ENCODE measurements at places on chromosomes 5 and 9.
A peak's percentile ranks its signal among the peaks of the same experiment; 100 is the strongest.

- DNase-seq, result no peak
Measured at GRCh38 chr9:117063721-117064471, 351.0 kb downstream of the ASTN2 start.

GRCh38 chr9:102506406-102506805 is 488.7 kb upstream of the CYLC2 start:
- no peak for DNase-seq

DNA sequence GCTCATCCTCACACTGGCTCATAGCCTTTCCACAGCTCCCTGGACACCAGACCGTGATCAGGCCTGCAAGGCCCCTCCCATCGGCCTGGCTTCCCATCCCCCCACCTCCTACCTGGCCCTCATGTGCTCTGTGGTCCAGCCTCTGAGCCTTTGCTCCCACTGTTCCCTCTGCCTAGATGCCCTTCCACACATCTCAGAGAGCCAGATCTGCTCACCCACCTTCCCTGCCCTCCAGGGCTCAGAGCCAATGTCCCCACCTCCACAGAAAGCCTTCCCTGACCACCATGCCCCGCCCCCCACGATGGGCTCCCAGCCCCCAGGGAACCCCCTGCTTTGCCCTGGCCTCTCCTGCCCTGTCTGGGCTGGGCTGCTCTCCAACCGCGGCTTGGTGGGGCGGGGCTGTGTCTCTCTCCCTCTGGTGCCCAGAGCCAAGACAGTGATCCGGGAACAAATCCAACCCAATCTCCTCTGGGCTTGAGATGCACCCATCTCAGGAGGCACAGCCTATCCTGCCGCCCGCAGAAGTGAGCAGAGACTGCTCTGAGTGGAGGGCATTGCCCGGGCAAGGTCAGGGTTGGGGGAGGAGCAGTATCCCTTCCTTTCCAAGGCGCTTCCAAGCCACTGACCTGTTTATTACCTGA is 1.6 kb downstream of the NINJ1 start:
- DNase-seq, result no peak

GRCh38 chr9:21983561-21983935 is 10.6 kb downstream of the CDKN2A start:
- DNase-seq, result no peak

DNA sequence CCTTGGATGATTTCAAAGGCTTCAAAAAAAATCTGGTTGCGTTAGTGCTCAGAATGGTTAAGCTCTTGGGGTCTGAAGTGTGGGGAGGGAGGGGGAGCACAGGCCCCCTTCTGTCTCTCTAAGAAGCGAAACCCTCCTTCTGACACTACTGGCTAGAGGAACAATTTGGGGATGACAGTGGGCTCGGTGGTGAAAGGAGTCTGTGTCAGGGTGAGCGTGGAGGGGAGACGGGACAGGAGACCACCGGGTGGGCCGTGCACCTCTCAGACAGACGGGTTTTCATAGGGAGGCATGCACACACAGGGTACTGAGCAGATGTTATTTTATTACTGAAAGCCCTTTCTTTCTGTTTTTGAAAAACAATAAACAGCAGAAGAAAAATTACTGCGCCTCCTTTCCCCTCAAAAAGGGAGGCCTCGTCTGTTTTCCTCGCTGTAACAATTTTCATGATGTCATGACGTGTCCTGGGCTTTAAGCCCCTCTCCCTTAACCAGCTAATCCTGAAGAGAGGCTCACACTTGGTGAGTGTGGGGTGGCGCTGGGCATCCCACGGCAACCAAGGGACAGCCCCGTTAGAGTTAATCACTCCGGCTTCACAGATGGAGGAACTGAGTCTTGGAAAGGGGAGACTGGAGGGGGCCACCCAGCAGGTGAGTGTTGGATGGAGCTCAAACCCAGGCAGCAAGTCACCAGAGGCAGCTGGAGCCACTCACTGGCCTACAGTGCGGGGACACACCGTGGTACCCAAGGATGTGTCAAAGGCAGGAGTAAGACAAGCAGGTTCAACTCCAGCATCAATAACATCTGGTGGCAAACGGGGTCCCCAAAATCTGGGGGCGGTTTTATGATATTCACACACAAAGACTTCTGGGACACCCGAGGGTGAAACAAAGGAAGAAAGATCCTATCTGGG is 53.4 kb downstream of the PTCH1 start:
- DNase-seq, result no peak

DNA sequence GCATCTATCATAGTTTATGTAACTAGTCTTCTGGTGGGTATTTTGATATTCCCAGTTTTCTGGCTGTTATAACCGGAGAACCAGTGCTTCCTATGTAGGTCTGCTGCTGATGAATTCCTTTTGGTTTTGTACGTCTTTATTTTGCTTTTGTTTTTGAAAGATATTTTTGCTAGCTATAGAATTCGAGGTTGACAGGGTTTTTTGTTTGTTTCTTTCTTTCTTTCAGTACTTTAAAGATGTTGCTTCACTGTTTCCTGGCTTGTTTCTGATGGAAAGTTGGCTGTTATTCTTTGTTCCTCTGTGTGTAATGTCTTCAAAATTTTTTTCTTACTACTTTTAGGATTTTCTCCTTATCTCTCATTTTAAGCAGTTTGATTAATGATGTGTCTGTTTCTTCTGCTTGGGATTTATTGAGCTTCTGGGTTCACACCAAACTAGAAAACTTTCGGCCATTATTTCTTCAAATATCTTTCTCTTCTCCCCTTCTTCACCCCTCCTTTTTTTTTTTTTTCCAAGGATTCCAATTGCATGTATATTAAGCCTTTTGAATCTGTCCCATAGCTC is 27.5 kb downstream of the ZNF618 start:
- DNase-seq, result no peak

DNA sequence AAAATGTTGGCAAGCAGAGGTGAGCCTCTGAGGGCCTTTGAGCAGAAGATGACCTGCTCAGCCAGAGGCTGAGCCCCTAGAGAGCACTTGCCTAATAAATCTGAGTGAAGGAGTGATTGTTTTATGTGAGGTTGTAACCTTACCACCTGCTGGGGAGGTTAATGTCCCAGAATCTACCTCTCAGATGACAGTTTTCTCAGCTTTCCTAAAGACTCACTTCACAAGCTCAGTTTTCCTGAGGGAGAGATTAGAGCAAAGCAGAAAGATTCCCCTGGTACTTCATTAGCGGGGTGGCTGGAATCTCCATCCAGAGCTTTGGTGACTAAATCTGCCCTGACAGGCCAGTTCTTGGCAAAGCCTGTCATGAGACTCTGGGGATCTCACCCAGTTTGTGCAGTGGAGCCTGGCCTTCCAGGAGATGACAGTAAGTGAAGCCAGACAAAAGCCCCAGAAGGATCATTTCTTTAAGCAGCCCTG is 48.8 kb upstream of the GALNT10 start:
- no peak for DNase-seq

DNA sequence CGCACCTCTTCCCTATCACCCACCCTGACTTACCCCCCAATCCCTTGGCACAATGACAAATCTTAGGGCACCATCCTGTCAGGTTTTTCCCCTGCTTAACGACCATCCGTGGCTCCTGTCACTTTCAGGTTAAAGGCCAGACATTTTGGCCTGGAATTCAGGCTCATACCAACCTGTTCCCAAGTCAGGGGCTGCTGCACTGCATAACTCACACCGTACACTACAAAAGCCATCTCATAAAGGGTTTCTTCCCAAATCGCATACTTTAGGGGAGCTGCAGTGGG is 7.5 kb upstream of the AKNA start:
- DNase-seq, result no peak

GRCh38 chr5:113169720-113170119 is 193.1 kb downstream of the DCP2 start:
- DNase-seq, result no peak

- no peak for DNase-seq
Measured at GRCh38 chr9:111900151-111900857, 3.7 kb downstream of the UGCG start.

GRCh38 chr5:111976705-111977435 is 219.9 kb upstream of the NREP start:
- no peak for DNase-seq

GRCh38 chr5:72476721-72477120 is 30.5 kb downstream of the ZNF366 start:
- no peak for DNase-seq

DNA sequence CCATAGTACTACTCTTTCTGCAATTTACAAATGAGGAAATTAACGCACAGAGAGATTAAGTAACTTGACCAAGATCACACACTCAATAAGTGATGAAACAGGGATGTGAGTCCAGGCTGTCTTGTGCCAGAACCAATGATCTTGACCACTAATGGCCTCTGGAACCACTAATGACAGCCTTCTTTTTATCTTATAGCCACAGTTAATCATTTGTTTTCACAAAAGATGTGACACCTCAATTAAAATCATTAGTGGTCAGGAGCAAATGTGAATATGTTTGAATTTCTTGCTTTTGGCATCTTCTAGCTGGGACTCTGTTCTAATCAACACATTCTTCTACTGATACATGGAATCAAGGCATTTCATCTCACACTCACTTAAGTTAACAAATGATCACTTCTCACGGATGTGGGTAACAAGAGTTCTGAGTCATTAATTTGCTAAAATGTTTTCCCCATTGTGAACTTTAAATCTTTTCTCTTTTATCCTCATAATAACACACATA is 102.7 kb upstream of the CD180 start:
- no peak for DNase-seq

- peak; percentile 52 for DNase-seq
Measured at GRCh38 chr9:91842358-91843049, 107.5 kb downstream of the ROR2 start.

GRCh38 chr5:111227801-111228200 is 3.6 kb downstream of the CAMK4 start:
- no peak for DNase-seq

GRCh38 chr9:137611623-137612609 is 6.4 kb downstream of the ARRDC1 start:
- DNase-seq, result no peak

GRCh38 chr5:122473138-122473843 is 161.3 kb downstream of the SNCAIP start:
- no peak for DNase-seq

DNA sequence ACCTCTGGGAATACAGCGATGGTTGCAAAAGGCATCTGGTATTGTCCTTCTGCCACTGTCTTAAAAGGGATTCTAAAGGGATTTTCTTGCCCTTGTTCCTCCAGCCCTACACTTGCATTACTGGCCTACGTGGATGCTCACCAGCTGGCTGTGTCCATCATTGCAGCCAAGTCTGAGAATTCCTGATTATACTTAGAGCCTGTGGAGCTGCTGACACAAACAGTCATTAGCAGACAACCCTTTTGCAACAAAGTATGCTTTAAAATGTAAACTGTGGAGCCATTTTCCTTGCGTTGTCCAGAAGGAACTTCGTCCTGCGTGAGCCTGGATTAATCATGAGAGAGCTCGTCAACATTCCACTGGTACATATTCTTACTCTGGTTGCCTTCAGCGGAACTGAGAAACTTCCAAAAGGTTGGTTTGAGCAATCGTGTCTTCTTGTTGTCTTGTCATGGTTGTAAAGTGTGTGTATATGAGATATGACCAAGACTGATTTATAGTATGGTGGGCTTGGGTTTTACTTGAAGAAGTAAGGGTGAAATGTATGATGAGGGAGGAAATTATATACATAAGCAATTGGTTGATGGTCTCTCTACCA is at the start of gene MUSK:
Gene MUSK, plus strand, starts transcription at position 222 of the 598 bp plus-strand sequence. Its CDS starts 114 bp downstream, at position 336.
- no peak for DNase-seq

GRCh38 chr5:77397686-77398292 is 94.3 kb downstream of the WDR41 start:
- DNase-seq, result no peak

GRCh38 chr5:7597059-7597642 is 201.2 kb downstream of the ADCY2 start:
- no peak for DNase-seq

DNA sequence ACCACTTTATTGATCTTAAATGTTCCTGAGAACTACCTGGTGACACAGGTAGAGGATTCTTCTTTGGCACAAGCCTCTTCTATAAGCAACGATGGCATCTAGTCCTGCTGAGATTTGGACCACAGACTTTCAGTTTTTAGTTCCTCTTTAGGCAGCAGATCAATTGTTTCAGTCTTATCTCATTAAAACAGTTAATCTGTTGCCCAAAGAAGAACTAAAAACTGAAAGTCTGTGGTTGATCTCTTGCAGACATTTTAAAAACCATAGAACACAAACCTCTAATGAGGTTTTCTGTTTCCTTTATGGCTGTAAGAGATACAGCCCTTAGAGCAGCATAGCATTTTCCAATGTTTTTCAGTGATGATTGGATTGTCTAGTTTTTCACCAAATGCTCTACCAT is 480.9 kb downstream of the MTRR start:
- no peak for DNase-seq

- DNase-seq, result no peak
Measured at GRCh38 chr5:169635936-169636335, 1.1 kb upstream of the DOCK2 start.
